Common myeloid progenitor, CD34-positive (primary cell): ENCODE measurements at places on chromosomes 16 and 17.

DNA sequence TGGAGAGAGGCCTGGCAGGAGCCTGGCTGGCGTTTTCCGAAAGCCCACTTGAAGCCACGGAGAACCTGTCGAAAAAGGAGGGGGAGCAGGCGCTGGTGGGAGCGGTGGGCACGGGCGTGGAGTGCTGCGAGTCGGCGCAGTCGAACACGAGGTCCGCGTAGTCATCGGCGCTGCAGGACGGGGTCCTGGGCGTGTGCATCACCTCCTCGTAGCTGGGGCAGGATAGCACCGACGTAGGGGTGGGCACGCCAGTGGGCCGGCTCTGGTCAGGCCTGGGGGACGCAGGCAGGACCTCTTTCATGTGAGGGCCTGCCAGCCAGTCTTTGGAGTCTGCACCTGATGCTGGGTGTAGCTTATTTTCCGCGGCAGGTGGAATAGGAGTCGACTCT is 63.7 kb downstream of the ZNF778 start:
- no peak for DNase-seq

DNA sequence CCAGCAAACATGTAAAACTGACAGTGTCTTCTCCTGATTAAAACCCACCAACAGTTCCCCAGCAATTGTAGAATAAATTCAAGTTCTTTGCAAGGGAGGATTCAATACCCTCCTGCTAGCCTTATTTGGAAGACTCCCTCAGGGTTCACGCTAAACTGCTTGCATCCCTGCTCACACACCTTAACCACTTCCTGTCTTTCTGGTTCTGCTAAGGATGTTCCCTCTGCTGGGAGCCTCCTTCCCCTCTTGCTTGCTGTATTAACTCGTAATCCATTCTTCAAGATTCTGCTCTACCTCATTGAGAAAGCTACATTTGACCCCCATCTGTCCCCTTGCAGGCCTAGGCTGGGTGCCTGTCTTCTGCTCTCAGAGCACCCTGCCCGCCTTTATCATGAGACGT is 2.3 kb upstream of the SHISA6 start:
- DNase-seq, result no peak

DNA sequence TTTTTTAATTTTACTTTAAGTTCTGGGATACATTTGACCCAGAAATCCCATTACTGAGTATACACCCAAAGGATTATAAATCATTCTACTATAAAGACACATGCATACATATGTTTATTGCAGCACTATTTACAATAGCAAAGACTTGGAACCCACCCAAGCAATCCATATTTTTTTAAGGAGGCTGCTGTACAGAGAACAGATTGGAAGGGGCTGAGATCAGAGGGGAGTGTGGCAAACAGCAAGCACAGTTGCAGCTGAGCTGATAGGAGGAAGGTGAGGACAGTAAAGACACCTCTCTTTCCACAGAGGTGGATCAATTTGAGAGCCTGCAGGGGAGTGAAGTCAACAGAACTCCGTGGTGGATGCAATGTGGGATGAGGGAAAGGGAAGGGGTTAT is 10.2 kb upstream of the TMEM238L start:
- DNase-seq, result no peak

- no peak for DNase-seq
Measured at GRCh38 chr17:38425744-38426143, 2.5 kb upstream of the ARHGAP23 start.

GRCh38 chr16:58348986-58349385 is 43.3 kb upstream of the GINS3 start:
- no peak for DNase-seq

- no peak for DNase-seq
Measured at GRCh38 chr16:4370570-4371356, 885 bp upstream of the VASN start.

DNA sequence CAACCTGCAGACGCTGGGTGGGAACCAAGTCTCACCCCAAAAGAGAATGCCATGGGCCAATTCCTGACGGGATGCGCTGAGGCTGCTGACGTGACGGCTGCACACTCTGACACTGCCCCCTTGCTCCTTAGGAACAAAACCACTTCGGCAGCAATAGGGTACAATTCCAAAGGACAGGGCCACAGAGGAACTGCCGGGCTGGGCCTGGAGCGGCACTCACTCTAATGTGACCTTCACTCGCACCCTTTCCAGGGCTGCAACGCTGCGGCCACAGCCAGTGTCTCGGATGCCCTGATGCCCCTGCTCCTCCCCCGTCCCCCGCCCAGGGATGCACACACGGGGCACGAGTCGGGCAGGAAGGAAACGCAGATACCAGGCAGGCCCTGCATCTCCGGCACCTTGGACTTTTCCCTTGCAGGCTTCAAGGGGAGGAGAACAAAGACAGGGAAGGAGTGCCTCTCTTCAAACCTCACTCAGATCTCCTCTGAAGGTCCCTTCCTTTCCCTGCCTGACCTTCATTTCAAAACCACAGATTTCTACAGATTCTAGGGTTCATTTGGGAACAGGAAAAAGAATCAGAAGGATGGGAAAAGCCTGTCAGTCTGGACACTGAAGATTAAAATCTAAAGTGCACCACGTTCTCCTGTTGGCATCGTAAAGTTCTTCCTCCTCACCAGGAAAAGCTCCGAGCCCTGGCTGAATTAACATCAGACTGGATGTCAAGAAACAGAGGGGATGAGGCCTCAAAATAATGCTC is 2.3 kb downstream of the PITPNA start:
- DNase-seq, result no peak

DNA sequence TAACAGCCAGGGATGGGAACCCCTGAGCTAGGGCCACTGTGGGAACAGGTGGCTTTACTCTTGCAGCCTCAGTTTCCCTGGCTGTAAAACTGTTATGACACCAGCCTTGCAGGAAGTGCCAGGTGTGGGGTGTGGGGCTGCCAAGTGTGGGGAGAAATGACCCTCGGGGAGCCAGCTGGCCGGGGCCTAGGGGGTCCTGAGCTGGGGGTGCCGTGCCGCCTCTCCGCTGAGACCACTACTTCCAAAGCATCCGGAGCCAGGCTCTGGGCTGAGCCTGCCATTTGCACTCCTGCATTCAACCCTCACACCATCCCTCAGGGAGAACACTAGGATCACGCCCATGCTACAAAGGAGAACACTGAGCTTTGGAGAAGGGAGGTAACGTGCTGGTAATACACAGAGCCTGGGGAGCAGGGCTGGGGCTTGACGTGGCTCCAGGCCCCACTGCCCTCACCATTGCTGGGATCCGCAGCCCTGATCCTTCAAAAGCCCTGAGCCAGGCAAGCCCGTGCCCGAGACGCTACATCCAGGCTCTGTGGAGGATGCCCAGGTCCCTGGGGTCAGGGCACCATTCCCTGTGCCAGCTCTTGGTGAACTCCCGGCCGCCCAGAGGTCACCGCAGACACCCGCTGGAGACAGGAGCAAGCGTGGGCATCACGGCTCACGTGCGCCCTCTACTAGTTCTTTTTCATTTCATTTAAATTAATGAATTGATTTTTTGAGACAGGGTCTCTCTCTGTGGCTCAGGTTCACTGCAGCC is 28.8 kb upstream of the GINS2 start:
- peak; percentile 70 for DNase-seq

DNA sequence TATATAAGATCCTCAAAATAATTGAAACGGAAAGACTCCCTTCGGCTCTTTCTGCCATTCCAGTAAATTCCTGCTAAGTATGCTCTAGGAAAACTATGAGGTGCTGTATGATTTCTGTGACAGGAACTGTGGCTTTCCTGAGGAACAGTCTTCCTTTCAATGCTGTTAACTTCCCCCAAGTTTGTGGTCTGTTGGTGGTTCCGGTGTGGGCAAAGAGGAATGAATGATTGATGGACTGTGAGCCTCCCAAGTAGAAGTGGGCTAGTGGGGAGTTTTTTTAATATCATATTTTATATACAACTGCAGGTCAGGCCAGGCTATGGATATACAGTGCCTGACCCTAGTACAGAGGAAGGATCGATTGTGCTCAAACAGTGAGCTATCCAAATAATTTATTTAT is 560.7 kb upstream of the RBFOX1 start:
- peak; percentile 83 for DNase-seq

DNA sequence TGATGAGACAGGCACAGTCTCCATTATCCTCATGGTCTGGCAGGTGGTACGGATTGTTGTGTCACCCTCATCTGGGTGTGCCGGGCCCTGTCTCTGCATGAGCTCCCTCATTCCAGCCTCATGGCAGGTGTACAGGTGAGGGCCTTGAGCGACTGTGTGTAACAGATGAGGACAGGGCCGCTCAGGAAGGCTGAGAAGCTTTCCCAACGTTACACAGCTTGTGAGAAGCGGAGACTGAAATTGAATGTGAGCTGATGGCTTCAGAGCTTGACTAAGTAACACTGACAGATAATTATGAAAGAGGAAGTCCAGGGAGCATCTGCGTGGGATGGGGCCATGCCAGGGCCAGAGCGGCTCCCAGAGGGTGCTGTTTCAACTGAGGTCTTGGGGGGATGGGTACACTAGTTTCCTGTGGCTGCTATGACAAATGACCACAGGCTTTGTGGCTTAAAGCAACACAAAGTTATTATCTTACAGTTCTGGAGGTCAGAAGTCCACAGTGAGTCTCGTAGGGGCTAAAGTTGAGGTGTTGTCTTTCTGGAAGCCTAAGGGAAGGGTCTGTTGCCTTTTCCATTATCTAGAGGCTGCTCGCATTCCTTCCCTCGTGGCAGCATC is 36.7 kb downstream of the CMIP start:
- DNase-seq, result peak; percentile 83

GRCh38 chr16:51550800-51551347 is 399.8 kb upstream of the SALL1 start:
- no peak for DNase-seq

GRCh38 chr17:249236-249993 is 68.0 kb upstream of the DOC2B start:
- DNase-seq, result no peak

DNA sequence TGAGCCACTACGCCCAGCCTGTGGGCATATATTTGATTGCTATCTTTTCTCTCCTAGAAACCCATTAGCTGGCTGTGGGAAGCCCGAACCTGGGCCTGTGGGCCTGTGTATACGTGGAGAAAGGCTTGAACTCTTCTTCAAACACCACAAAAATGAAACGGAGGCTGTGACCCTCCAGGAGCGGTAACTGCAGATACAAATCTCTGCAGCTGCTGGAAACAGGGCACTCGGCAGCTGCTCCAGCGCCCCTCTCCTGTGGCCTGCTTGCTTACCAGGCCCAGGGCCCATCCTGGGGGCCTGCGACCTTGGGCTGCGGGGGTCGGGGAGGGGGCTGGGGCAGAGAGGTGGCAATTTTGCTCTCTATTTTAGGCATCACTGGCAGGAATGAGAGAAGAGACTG is 28.0 kb upstream of the MTSS2 start:
- DNase-seq, result no peak

DNA sequence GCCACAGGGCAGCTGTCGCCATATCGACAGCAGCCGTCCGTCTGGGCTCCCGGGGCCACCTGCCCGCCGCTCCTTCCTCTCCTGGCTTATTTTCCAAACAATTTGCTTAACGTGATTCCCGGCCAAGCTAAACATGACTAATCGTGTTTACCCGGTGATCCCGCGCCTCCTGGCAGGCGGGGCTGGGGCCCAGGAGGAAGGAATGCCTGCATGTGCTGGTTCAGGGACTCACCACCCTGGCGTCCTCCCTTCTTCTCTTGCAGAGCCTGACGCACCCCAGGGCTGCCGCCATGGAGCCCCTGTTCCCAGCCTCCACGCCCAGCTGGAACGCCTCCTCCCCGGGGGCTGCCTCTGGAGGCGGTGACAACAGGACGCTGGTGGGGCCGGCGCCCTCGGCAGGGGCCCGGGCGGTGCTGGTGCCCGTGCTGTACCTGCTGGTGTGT is 6.1 kb downstream of the SSTR5 start:
- DNase-seq, result no peak

DNA sequence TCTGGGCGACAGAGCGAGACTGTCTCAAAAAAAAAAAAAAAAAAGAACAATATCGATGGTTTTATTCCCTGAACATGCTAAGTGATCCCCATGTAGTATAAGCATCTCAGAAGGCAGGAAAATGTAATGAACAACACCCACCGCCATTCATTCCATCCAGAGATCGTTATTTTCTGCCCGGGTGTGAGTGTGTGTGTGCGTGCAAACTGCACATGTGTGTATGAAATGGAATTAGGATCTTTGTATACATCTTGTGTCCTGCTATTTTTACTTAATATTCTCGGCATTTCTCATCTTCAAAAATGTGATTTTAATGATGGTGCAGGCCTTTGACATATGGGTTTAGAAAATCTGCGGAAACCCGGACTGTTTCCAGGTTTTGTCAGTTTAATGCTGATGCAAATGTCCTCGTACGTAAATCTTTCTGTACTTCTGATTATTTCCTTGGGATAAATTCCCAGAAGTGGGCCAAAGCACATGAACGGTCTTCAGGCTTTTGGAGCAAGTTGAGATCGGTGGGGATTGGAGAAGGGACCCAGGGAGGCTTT is 254.8 kb downstream of the SEC14L1 start:
- DNase-seq, result no peak

- DNase-seq, result no peak
Measured at GRCh38 chr16:14462811-14463210, 167.2 kb downstream of the PARN start.
